Stimulated activated CD8-positive, alpha-beta memory T cell treated with anti-CD3 and anti-CD28 coated beads, Interleukin-4, amount 100 ng/mL, for 1 hour (primary cell): ENCODE measurements at places on chromosomes 3 and 15.

- no peak for DNase-seq
Measured at GRCh38 chr3:72261566-72262564, 476.9 kb upstream of the PROK2 start.

DNA sequence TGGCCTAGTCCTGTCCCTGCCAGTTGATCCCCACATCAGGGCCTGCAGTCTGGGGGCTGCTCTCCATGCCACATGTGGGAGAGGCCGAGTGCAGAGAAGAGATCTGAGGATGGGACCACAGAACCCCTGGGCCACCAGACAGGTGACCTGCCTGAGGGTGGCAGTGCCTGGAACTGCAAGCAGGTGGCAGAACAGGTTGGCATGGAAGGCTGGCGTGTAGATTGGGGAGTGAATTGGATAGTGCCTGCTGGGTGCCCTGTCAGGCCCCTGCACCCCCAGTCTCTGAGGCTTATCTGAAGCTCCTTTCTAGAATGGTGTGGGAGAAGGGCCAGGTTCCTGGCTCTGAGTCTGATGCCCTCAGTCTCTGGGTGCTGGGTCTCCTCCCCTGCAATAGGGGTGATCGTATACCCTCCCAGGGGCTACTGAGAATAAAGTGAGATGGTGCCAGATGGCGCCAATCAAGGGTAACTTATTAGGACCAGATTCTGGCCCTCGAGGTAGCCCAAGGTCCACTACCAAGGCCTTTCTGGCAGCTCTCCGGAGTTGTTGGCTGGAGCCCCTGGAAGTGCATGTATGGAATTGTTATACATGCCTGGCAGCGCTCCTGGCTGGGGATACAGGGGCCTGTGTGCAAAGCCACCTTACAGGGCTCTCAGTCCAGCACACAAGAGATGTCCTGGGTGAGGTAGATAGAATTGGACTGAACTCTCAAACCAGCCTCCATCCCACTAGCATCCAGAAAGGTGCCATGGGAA is 15.7 kb downstream of the C3orf18 start:
- no peak for DNase-seq

GRCh38 chr3:8732413-8732812 is 1.2 kb upstream of the CAV3 start:
- DNase-seq = no peak

DNA sequence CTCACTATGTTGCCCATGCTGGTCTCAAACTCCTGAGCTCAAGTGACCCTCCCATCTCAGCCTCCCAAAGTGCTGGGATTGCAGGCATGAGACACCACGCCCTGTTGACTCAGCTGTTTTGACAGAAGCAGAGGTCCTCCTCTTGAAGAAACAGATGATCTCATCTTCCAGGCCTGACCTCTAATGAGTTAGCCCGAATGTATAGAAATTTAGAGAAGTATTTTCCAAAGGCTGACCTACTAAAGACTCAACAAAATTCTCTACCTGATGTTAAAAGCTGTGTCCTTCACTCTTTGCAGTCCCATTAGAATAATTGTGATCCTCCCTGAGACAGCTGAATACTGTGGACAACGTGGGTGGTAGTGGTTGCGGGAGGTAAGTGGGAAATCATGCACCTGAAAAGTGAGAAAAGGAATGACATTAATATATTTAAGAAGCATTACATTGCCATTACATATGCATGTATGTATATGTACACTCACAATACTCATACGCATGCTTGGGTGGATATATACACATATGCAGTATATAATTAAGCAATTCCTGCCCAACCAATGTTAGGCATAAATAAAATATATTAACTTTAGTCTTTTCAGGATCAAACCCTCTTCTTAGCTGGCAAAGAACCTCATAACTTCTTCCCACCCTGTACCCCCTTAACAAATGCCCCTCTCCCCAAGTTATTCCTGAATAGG is 204.6 kb upstream of the NR2F2 start:
- DNase-seq = no peak

DNA sequence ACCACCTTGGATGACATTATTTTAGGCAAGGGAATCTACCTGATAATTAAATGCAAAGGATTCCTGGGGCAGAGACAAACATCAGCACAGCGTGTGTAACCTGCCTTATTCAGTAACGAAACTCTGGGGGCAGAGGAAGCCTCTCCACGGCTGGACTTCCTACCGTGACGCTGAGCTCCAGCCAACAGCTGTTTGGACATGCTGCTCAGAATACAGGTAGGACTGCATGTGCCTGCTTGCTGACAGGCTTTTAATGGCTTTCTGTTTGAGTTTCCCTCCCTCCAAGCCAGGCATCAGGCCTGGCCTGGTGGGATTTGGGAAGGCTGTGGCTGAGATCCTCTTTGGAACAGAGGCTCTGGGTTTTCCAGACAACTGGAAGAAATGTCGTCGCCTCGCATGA is 150.6 kb downstream of the ADAMTS17 start:
- no peak for DNase-seq

- no peak for DNase-seq
Measured at GRCh38 chr3:125671461-125672243, 76.4 kb upstream of the OSBPL11 start.

DNA sequence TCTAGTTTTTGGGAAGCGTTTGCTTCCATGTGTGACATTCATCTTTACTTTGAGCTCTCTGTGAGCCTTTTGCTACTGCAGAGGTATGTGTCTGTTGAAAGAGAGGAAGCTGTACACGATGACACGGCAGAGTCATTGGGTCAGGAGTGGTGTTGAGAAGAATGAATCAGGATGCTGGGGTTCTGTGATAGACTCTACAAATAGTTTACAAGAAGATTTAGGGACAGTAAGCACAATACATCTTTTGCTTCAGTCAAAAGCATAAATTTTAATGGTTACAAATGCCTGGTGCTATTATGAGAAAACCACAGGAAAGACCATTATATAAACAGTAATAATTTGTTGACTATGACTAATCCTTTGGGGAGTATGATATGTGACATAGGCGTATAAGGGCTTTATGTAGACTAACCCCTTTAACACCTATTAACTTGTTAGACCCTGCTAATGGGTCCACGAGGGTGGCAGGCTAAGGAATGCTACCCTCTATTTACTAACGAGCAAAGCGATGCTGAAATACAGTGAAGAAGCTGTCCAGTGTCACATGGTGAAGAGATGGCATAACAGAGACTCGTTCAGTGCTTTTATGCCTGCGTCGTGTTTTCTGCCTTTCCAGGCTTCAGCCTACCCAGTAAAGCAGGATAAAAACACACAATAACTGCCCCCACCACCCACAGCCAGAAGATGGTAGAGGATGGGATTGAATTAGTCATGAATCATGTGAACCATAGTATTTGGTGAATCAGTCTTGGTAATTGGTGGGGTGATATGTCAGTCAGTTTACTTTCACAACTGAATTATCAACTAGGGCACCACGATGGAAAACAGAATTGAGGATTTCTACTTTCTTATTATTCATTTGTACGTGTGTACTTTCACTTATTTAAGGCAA is 118.8 kb downstream of the LPP start:
- no peak for DNase-seq

- no peak for DNase-seq
Measured at GRCh38 chr15:80503319-80503952, 99.3 kb downstream of the ARNT2 start.

DNA sequence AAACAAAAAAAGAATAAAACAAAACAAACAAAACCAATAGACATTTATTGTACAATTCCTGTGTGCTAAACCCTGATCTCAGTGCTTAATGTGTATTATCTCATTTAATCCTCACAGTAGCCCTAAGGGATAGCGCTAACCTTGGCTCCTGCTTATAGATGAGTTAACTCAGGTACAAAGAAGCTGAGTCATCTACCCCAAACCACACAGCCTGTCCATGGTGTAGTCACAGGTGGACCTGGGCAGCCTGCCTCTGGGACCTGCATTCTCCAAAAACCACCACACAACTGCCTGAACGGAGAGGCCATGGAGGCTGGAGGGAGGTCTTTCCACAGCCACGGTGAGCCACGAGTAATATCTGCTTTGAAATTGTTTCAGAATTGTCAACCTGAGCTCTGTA is 5.5 kb upstream of the CLN6 start:
- no peak for DNase-seq

- no peak for DNase-seq
Measured at GRCh38 chr3:146134348-146135117, 26.5 kb downstream of the PLOD2 start.

- no peak for DNase-seq
Measured at GRCh38 chr3:113111011-113111707, 100.2 kb upstream of the BOC start.

- DNase-seq = no peak
Measured at GRCh38 chr15:71780115-71780976, 30.0 kb upstream of the NR2E3 start.

- no peak for DNase-seq
Measured at GRCh38 chr15:58788056-58788710, 17.1 kb downstream of the MINDY2 start.

GRCh38 chr3:184737641-184738505 is 26.0 kb upstream of the MAGEF1 start:
- DNase-seq = no peak

GRCh38 chr3:191314109-191314728 is 15.0 kb upstream of the CCDC50 start:
- DNase-seq = no peak

- no peak for DNase-seq
Measured at GRCh38 chr3:71537211-71537611, 46.3 kb downstream of the FOXP1 start.

DNA sequence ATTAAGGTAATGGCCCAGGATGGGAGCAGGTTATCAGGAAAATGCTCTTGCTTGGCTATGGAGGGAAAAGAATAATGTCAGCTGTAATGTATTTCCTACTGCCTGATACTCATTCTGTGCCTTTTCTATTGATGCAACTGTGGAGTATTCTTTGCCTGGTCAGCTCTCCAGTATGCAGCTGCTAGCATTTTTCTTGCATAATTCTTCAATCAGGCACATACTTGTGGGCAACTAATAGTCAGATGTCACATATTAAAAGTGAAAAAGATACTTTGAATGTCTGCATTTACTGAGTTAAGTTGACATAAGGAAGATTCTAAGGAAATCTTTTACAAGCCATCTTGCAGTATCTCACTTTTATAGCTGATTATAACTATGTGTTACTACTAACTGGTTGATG is 29.5 kb downstream of the CD80 start:
- DNase-seq = no peak

DNA sequence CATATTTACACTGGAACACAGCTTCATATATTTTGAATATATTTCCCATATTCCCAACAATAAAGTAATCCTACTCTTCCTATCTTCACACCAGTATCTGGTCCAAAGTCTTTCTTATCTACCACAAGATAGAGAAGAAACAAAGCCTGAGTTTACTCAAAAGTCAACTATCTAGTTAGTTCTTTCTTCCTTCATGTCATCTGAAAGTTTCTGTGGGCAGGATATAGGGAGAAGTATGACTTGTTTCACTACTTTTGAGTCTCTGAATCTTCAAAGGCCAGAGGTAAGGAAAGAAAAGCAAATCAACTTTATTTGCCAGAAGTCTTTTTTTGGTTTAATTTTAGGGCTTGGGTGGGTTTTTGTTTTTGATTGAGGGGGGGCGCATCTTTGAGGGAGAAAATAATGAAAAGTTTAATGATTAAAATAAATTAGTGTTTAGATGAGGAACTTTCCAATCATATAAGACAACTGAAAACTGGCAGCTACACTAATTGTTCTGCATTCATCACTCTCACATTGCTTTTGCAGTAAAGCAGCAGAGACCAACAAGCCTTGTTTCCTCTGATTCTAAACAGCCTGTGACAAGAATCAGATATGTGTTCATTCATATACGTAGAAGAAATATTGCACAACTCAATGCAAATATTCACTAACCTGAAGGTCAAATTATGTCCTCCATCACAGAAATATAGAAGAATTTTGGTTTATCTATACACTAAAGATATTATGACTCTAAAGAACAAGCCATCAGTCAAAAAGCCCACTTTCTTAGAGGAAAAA is 421.4 kb downstream of the SHQ1 start:
- no peak for DNase-seq

- no peak for DNase-seq
Measured at GRCh38 chr15:80483725-80484161, 79.6 kb downstream of the ARNT2 start.

GRCh38 chr3:3308809-3309208 is 129.3 kb upstream of the CRBN start:
- DNase-seq = no peak

DNA sequence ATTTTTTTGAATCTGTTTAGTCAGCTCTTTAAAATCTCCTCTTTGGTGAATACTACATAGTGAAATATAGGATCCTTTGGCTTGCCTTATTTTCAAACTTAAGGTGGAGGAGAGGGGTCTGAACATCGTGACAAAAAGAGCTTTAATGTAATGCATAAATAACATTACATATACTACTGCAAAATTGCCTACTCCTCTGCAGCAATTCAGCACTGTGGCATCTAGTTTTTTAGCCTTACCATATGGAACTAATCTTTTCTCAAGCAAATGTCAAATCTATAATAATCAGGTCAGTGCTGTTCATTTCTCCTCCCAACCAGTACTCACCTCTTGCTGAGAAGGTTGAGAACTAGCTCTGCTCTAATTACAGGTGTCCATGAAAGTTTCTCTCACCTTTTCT is 394.0 kb upstream of the CDIN1 start:
- DNase-seq = no peak

DNA sequence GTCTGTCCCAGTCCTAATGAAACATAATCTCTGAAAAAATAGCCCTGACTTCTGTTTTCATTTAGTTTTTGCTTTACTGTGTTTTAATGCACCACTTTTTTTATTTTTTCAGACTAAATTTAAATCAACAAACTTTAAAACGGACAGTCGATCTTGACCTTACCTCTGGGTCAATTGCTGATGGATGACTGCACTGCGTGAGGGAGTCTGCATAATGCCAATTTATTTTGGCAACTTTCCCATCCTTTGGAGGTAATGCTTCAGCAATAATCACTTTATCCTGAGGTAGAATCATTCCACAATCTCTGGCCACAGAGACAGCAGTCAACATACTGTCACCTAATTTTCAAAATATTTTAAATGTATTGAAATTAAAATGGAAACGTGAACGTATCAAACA is 32.5 kb upstream of the GP5 start:
- DNase-seq = no peak
